HEK293T (cell line): ENCODE measurements at places on chromosomes 11 and 22.

DNA sequence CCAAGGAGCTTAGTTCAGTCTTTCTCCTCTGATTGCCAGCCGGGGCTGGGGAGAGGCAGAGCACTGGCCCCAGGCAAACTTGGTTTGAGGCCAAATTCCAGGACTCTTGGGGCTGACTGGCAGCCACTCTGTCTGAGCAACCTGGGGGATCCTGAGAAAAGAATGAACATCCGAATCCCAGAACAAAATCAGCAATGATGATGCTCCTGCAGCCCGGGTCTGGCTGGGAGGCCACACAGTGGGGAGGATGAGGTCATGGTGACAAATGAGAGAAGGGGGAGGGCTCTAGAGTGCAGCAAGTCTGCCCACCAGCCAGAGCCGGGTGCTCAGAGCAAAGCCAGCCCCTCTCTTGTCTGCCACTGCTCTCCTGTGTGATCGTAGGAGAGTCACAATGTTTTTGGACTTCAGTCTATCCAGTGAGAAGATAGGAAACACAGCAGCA lies 71.8 kb upstream of the PAX6 start:
- peak; percentile 58 for DNase-seq

DNA sequence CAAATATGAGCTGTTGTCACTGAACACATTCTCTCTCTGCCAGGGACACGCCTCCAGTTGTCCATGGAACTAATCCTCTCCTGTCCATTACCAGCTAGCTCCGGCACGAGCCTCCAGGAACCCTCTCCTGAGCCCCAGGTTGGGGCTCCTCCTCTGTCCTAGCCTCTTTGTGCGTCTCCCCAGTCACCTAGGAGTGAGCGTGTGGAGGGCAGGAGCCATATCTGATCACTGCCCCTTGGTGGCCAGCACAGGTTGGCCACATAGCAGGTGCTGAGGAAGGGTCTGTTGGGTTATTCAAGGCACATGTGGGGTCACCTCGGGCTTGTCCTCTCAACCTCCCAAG lies 2.5 kb downstream of the SYVN1 start:
- no peak for DNase-seq

GRCh38 chr11:34134765-34135164 lies 29.3 kb downstream of the NAT10 start:
- no peak for DNase-seq

DNA sequence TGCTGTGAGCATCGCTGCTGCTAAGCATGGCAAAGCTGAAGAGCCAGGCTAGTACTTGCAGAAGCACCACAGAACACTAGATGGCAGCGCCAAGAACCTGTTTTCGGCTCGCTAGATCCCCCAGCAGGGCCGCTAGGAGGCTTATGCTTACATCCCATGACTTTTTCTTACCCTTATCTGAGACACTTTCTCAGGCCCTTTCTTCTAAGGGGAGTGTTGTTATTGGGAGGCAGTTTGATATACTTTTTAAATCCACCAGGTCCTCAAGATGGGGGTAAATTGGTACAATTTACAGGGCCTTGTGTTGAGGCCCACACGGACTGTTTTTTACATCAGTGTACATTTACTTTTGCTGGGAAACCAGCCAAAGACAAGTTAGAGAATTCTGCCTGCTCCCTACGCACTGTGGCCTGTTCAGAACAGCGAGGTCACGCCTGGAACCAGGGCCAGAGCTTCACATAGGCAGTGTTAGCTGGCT lies 4.0 kb downstream of the TRIM6 start:
- peak; percentile 64 for DNase-seq

DNA sequence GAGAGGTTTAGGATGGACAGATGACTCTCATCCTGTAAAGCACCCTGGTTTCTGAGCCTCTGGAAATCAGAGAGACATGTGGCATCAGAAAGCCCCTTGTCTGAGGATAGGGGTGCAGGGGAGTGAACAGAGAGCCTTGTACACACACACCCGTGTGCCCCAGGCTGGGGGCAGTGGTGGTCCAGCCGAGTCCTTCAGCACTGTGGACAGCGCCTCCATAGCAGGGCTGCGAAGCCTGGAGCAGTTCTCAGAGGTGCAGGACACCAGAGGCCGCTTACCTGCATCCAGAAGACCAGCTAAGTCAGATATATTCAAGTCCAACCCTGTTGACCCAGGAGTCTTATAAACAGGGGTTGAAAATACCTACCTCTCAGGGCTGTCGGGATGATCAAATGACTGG lies 11.5 kb upstream of the IGSF9B start:
- no peak for DNase-seq

GRCh38 chr11:11351042-11351586 lies 1.9 kb downstream of the CSNK2A3 start:
- DNase-seq: no peak

- no peak for DNase-seq
Observed at GRCh38 chr11:84240847-84241246, 954.7 kb upstream of the CCDC90B start.

DNA sequence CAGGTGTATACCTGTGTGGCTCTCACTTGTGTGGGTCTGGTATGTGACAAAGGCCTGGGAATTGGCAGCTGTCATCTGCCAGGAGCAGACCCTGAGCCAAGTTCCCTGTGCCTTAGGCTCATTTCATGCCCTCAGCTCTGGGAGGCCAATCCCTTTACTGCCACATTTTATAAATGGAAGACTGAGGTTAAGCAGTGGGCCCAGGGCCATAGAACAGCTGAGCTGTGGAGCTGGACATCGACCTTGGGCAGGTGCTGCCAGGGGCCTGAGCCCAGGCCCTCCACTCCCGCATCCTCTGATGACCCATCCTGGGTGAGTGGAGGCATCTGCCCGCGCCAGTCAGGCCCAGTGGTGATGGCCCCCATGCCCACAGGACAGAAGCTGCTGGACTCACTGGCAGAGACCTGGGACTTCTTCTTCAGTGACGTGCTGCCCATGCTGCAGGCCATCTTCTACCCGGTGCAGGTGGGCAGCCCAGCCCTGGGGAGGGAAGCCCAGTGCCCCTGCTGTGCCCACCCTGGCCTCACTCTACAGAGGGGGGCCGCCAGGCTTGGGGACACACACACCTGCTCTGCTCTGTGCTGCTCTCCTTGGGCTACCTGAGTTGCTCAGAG lies 20.9 kb upstream of the ARHGAP8 start:
- no peak for DNase-seq
